ENCODE measurements at places on chromosomes 3 and 15.

DNA sequence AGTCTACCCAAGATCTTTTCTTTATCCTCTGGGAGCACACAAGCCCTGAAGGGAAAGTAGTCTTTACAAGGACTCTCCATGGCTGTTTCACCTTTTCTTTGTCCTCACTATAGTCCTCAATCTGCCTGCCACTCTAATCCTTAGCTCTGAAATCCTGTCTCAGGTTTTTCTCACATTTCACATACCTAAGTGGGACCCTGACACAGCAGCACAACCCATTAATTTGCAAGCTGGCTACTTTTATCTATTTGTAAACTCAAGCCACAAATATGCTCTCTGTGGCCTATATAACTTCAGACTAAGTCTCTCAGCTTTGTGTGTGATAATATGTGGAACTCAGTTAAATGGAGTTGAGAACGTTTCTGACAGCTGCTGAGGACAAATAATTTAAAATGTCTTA is 19.8 kb downstream of the SIN3A start:
- DNase-seq, result no peak

- no peak for DNase-seq
These were observed 51.1 kb upstream of the PLXNA1 start for GRCh38 chr3:126931806-126932187.

DNA sequence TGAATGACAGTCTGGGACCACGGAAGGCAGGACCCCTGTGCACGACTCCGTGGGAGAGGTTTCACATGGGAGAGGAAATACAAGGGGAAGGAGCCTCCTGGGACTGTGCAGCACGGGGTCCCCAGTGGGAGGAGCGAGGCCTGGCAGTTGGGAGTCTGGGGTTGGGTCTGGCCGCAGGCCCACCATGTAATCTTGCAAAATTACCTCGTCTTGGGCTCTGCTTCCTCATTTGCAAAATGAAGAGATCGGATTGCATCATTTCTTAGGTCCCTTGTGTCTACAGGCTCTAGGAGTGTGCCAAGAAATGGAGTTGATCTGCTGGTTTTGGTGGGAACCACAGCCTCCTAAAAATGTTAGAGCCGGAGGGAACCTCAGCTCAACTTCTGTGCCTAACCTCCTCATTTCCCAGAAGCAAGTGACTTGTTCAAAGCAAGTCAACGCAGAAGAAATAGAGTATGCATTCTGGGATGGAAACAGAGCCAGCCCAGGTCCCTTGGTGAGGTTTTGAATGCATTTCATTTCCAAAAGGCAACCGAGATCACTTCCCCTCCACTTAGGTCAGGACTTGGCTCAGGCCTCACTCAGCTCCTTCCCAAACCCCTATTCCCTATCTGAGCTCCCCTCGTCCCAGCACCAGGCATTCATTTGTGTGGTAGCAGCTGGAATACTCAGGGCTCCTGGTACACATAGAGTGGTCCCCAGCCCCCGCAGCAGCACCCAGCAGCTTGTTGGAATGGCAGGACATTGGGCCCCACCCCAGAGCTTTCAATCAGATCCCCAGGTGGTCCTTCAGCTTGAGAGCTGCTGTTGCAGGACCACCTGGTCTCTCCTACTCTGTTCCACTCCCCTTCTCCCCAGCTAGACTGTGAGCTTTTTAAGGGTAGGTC is 267.7 kb downstream of the XXYLT1 start:
- no peak for DNase-seq

- no peak for DNase-seq
These were observed 26.9 kb downstream of the BFSP2 start for GRCh38 chr3:133426721-133427120.

DNA sequence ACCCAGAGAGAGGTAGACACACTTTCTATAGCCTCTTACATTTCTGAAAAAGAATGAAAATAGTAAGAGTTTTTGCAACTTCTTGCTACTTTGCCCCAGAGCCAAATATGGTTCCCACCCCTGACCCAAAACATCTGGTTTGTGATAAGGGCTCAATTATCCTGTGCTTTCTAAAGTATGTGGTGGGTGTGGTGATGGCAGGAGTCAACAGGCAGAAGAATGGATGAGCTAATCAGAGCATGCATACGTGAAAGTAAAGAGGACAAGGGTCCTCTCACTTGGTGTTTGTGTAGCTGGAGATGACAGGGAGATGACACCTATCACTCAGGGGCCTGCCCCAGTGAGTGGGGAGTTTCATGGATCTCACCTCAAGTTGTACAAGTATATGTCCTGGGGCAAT is 19.1 kb downstream of the KBTBD8 start:
- no peak for DNase-seq

- no peak for DNase-seq
These were observed 40.3 kb downstream of the HGD start for GRCh38 chr3:120641696-120642246.

DNA sequence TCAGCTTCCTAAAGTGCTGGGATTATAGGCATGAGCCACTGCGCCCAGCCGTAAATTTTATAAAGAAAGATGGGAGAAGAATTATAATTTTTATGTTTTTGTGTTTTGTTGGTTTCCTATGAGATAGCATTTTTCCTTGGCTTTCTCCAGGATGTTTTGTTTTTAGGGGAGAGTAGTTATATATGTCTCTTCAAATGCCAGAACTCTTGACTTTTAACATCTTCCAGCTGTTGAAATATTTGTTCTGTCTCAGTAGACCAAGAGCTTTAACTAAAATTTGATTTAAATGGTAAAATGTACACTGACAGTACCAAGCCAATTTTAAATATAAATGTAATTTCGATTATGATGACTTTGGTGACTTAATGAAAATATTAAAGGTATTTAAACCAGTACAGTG is 96.8 kb downstream of the DHX36 start:
- DNase-seq, result no peak

GRCh38 chr3:178198329-178198728 is 337.9 kb upstream of the KCNMB2 start:
- no peak for DNase-seq

GRCh38 chr3:133157716-133158115 is 119.5 kb downstream of the TMEM108 start:
- no peak for DNase-seq

- DNase-seq, result no peak
These were observed 33.0 kb upstream of the APH1B start for GRCh38 chr15:63244399-63244798.

DNA sequence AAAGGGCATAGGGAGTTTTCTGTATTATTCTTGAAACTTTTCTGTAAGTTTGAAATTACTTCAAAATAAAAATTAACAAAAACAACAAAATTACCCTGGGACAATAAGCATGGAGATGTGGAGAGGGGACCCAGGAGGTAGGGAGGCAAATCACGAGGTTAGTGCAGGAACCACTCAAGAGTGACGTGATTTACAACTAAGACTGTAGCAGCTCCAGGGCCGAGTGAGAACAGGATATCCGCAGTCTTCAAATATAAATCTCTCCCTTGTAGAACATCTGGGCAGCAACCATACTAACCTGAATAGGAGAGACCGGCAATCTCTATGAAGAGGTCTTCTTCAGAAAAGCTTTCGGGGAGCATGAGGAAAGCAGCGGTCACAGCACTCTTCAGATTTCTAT is 17.3 kb downstream of the TAMM41 start:
- no peak for DNase-seq

DNA sequence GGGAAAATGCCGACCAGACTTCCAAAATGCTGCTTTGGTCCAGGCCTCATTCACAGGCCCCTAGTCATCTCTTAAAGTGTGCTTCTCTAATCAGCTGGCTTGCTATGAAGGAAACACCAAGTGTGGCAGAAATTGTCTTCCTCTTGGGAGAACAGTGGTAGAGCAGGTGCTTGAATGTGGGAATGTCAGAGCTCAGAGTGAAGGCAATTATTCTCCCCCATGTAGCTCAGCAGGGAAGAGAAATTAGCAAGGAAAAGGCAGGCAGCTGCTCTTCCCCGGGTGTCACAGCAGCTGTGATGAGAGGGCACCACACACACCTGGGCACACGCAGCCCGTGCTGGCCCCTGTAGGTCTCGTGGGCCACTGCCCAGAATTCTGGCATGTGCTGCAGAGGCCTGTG is 358.5 kb downstream of the WDR72 start:
- no peak for DNase-seq

- DNase-seq, result no peak
These were observed 138.5 kb upstream of the CCDC54 start for GRCh38 chr3:107238787-107239186.

- DNase-seq, result no peak
These were observed 26.4 kb downstream of the ASB7 start for GRCh38 chr15:100628746-100629145.

DNA sequence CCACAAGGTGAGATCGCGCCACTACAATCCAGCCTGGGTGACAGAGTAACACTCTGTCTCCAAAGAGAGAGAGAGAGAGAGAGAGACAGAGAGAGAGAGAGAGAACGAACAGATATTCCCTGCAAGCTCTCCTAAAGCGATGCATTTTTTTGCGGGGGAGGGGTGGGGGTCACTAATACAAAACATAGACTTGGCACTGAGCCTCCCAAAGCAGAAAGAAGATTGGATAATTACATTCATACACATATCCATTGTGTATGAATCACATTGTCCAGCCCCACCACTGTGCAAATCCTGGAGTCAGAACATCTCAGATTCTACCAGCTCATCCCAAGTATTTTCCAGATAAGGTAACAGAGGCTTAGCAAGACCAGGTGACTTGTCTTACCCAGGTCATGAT is 459.9 kb downstream of the MAGI1 start:
- no peak for DNase-seq

DNA sequence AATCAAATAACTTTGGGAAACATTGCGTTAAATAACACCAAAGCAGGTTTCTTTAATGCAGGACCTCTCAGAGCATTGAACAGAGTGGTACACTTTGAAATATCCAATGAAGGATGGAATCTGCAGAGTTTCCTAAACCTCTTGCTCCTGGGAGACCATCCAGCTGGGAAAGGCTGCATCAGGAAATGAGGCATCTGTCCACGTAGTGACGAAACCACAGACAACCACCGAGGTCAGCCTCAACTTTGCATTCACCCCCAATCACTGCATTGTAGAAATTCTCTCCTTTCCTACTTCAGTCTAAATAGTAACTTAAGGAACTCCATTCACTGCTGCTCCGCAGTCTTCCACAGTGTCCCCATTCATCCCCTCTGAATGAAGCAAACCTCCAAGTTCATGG is 41.5 kb upstream of the CDV3 start:
- no peak for DNase-seq

DNA sequence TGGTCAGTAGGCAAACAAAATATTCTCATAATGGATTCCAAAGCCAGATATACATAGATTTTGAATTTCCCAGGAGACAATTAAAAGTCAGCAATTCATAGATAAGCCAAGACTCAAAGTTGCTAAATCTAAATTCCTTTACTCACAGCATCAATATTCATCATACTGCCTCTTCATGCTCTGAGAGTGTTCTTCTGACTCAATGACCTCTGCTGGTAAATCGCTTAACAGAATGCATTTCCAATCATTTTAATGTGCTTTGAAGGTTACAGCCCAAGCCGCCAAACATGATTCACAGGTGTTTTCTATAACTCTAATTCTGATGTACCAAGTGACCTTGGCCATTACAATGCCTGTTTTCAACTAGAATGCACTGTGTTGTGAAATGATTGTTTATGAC is 24.2 kb upstream of the SLC4A7 start:
- no peak for DNase-seq

- DNase-seq, result no peak
These were observed 13.7 kb downstream of the CCR8 start for GRCh38 chr3:39343076-39343717.

DNA sequence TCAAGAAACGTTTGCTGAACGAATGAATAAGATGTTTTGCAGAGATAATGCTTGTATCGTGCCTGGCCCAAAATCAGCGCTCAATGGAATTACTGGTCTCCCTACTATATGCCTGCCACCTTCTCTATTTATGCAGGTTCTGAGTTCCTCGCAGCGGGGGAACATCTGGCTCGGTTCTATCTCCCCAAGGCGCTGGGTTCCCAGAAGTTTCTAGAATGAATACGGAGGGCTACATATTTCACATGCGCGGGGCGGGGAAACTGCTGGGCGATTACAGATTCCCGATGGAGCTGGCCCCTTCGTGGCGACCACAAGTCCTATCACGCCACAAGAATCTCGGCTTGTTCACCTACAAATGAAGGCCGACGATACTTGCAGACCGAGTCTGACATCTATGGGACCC is 411 bp upstream of the EIF2B5 start:
- DNase-seq, result no peak

GRCh38 chr15:50747523-50747922 is 18.0 kb downstream of the SPPL2A start:
- no peak for DNase-seq

- DNase-seq, result no peak
These were observed 36.6 kb upstream of the IQCF6 start for GRCh38 chr3:51815614-51816013.

DNA sequence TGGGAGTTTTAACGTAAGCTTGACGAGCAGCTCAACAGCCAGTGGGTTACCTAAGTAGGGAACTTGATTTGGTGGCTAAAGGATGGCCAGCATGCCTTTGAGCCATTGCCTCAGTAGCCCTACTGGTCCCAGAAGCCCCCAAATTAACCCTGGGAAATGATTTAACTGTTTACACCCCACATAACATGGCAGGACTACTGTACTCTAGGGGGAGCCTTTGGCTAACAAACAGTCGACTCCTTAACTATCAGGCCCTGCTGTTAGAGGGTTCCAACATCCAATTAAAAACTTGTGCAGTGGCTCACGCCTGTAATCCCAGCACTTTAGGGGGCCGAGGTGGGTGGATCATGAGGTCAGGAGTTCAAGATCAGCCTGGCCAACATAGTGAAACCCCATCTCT is 9.4 kb upstream of the SMCO1 start:
- DNase-seq, result no peak

DNA sequence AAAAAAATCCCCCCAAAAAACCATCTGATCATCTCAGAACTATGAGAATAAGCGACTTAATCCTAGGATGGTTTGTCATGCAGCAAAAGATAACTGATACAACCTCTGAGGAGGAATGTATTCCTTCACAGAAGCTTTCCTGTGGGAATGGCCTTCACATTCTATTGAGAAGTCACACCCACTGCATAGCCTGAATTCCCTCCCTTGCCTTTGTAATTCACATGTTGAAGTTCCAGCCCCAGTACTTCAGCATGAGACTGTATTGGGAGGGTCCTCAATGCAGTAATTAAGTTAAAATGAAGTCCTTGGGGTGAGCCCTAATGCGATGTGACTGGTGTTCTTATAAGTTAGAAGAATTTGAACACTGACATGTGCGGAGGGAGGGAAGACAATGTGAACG is 395.2 kb downstream of the TUSC7 start:
- no peak for DNase-seq

- DNase-seq, result no peak
These were observed 102.6 kb downstream of the GMPS start for GRCh38 chr3:155972885-155973584.

DNA sequence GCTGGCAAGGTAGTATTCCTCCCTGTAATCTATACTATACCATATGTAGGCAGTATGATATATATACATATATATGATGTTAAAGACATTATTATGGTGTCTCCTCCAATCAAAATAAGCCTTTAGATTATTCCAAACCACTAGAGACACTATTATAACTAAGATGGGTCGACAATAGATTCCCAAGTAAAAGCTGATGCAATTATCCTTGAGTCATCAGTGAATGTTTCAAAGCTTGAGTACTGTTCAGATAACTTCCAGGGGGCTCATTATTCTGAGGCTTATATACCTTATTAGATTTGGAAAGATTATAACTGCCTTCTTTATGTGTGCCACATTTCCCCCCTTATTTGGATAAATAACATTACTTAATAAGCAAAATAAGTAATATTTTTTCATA is 11.9 kb upstream of the C3orf38 start:
- DNase-seq, result no peak

Data from T follicular helper cell (primary cell).